ENCODE measurements at places on chromosomes 1 and 21. TPM values are rescaled to one million over a fixed set of nuclear protein-coding genes. Genes with fewer than 3 reads are reported as not detected.

DNA sequence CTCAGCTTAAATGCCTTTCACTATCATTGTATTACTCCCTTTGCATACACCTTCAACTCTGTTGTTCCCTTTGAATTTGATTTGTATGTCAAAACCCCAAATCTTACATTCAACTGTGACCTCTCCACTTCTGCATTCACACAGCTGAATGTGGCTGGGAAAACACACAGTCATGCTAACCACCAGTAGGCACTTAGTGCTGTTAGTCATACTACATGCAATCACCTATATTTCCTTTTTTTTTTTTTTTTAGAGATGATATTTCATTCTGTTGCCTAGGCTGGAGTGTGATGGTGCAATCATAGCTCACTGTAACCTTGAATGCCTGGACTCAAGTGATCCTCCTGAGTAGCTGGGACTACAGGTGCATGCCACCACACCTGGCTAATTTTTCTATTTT is 16.2 kb downstream of the BTBD8 start:
- no peak for DNase-seq

- no peak for DNase-seq
Measured at GRCh38 chr1:198927129-198927528, 288.3 kb downstream of the PTPRC start.

DNA sequence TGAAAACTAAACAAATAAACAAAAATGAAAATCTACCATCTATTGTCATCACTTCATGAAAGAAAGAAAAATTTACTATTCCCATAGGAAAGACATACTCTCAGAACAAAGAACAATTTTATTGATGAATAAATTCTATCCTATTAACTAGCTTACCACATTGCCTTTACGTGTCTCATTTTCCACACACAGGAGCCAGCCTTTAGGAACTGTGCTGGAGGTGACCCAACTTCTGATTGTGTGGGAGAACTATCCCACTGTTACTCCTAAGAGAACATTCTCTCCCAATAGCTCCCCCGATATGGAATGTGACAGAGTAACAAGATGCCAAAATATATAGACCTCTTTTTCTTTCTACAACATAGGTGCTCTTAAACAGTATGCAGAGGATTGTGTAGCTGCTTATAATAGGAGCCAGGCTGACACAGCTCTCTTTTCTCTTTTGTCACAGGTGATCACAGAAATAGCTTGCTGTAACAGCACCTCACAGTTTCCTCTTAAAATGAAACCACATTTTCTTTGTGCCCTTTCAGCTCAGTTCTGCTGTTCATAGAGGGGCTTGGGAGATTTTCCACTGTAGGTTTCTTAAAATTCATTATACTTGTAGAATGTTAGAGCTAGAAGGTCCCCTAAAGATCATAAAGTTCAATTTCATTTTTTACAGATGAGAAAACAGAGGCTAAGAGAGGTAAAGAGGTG is 35.5 kb downstream of the C21orf91 start:
- no peak for DNase-seq

- no peak for DNase-seq
Measured at GRCh38 chr1:18649693-18650370, 19.2 kb downstream of the PAX7 start.

The CLCA1 gene
- total RNA-seq: not detected

The B3GALT5 gene
- total RNA-seq: 1.5 TPM

The PI4KB gene
- 69.0 TPM for total RNA-seq

Data from vagina (tissue), 2 donors.